NCI-H510A treated with DMSO at 0.1 percent for 48 hours (cell line): ENCODE measurements at places on chromosomes 1 and 21.

DNA sequence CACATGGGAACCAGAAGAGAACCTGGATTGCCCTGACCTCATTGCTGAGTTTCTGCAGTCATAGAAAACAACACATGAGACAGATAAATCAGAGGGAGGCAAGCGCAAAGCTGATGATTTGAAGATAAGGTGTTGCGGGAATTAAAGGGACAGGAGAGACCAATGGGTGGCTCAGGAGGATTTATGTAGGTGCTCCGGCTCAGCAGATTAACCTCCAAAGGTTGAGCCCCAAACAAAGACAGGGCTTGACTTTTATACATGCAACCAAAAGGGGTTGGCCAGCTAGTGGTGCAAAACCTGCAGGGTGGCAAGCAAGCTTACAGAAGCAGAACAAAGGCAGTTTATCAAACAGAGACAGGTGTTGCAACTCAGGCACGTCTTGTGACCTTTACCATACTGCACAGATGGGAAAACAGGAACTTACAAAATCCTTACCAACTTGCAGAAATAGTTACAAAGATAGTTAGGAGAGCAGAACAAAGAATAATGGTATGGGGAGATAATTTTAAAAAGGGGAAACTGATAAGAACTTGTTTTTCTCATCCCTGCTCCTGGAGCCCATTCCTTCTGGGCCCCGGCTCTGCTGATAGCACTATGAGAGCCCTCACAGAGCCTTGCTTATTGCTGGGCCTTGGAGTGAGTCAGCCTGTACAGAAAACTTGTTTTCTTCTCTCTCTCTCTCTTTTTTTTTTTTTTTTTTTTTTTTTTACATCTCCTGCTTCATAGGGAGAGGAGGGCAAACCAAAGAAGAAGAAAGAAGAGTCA is 93.6 kb downstream of the SNRPE start:
- DNase-seq = no peak

GRCh38 chr1:147721716-147722115 is 38.7 kb downstream of the GJA5 start:
- DNase-seq = no peak

DNA sequence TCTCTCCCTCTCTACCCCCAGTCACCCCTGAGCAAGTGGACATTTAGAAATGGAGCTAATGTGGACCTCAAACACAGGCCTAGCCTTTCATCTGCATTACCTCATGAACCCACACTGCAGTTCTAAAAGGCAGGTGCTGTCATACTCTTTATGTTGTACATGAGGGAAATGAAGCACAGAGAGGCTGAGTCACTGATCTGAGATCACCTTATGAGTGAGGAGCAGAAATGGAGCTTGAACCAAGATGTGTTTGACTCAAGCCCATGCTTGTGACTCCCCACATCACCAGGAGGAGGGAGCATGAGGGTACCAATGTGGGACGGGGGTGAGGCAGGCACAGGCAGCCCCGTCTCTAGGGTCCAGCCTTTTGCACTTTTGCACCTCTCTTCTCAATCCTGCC is 702.8 kb downstream of the PTPRU start:
- no peak for DNase-seq

DNA sequence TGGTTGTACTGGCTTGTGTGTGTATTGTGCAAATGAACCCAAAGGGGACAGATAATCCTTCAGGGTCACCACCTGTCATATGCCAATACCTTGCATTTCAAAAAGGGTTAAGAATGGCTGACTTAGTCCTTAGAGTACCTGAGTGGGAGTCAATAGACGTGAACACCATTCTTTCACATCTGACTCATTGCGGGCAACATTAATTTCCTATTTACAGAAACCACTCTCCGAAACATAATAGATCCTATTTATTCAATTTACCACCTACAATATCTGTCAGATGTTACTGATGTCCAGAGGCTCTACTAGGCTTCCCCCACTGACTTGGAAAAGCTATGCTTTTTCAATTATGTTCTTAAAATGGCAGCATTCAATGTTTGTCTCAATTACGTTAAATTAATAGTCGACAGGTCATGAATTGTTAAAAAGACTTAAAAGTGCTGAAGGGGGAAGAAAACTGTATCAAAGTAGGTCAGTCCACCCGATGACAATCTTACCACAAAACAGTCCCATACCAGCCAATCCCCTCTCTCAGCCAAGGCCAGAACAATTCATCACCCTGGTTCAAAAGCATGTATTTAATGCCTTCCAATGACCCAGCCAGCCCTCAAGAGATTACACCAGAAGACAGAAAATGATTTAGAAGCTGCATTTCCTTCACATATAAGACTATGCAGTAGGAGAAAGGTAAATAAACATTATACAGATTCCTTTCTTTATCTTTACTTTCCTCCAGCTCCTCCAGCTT is 48.6 kb upstream of the PLA2G2C start:
- no peak for DNase-seq

- no peak for DNase-seq
Observed at GRCh38 chr1:94654459-94654858, 112.9 kb upstream of the F3 start.

GRCh38 chr1:169610858-169611257 is 19.1 kb downstream of the SELP start:
- no peak for DNase-seq

DNA sequence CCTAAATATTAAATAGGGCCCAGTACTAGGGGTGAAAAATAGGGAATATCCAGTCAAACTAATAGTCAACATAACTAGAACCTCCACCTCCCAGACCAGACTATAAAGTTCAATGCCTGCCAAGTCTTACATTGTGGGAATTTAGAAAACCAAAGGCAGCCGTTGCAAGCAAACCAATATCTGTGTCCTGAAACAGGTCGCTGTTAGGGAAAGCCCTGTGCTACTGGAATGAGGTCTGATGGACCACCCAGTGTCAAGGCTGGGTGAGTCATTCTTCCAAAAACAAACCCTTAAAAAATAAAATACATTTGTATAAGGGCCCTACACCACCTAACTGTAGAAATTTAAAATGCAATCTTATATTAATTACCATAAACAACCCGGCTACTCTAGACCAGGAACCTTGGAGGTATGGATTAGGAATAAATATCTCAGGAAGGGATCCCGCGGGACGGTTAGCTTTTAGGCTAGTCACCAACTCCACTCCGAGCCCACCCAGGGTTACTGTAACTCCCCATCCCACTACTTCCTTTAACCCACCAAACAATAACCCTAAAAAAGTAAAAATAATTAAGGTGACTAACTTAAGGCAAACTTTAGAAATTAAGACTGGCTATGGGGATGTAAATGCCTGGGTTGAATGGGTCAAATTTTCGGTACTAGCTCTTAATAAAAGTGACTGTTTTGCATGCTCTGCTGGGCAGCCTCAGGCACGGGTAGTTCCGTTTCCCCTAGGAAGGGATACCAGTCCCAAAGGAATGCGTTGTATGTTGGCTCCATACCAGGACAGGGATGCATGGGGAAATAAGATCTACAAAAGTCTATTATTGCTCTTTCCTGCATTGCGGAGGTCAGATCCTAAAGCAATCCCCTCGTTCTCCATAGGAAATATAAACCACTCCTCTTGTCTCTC is 65.4 kb upstream of the TLR5 start:
- no peak for DNase-seq
